ENCODE measurements at places on chromosomes 4 and X.

GRCh38 chrX:119427024-119427794 lies 28.1 kb downstream of the SLC25A43 start:
- no peak for DNase-seq

GRCh38 chr4:31283679-31284078 lies 563.5 kb downstream of the PCDH7 start:
- no peak for DNase-seq

- DNase-seq: no peak
Observed at GRCh38 chr4:51958199-51958968, 61.8 kb downstream of the LRRC66 start.

DNA sequence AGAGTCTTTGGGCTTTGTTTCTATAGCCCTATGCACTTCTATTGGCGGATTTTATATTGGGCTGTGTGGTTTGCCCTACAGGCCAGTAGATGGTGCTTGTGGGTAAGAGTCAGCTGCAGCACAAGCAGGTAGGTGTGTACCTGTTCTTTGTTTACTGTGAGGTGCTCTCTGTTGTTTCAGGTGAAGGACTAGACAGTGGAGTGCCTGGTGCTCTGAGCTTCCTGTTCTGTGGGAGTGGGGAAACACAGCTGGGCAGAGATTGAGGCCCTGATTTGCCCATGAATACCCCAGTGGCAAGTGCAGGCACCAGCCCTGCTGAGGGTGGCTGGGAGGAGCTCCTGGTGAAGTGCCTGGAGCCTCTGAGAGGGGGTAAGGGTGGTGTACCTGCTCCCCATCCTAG lies 26.3 kb upstream of the UCP1 start:
- DNase-seq: no peak

- no peak for DNase-seq
Observed at GRCh38 chr4:99574530-99575324, at the start of gene MTTP. TSS of gene MTTP (plus strand) at chr4:99574824. CDS start at chr4:99574910, 86 bp downstream.

DNA sequence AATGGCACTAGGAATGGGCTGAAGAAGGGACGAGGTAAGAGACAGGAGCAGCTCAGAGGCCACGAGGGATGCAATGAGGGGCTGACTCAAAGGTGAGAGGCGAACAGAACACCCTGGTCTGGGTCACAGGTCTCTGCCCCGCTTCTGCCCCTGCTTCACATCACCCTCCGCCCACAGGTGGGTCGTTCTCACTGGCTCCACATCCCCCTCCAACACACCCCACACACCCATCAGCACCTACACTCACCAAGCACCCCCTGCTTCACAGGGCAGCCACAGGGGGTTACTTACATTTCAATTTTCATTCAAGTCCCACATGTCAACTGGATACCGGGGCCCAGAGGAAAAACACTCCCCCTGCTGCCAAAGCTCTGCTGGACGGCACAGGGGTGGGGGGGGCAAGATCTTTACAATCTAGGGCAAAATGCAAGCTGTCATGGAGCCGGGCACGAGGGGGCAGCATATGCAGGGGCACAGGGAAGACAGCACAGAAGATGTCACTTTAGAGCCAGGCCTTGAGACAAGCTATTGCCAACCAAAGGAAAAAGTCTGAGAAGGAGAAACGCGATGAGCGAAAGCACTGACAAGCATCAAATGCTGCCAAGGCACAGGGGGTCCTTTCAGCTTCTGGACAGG lies 94.0 kb downstream of the AFAP1 start:
- no peak for DNase-seq

DNA sequence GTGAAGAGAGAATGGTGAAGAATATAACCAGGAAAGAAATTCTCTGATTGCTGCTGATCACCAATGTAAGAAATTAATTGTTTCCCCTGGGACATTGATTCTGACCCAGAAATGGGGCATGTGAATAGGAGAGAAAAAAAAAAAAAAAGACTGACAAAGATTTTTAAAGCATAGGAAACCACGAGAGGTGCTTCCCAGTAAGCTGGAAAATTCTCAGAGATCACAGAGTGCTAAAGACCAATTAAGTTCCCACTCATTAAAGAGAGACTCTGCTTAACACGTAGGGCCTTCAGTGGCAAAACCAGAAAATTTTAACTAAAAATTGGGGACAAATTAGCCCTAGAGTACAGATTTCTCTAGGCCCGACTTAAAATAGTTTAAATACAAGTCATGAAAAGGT lies 604.4 kb downstream of the ARAP2 start:
- no peak for DNase-seq

DNA sequence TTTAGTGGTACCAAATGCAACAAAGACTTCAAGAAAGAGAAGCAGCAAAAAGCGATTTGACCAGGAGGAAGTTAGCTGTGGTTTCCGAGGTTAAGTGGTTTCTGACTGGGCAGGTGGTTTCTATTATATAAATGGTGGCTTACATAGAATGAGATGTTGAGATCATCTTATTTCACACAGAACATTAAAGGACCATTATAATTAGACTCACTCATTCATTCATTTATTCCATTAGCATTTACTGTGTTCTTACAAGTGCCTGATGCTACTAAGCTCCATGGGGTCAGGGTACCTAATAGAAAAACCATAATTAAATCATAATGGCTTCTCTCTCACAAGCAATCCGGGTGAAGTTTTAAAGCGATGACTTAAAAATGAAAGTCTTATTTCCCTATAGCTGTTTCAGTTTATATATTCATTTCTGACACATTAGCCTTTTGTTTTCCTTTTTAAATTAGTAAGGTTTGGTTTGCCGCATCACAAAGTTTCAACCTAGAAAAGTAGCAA lies 10.6 kb downstream of the TSPAN6 start:
- DNase-seq: no peak

GRCh38 chr4:62208921-62209320 lies 1008.8 kb downstream of the ADGRL3 start:
- DNase-seq: no peak

DNA sequence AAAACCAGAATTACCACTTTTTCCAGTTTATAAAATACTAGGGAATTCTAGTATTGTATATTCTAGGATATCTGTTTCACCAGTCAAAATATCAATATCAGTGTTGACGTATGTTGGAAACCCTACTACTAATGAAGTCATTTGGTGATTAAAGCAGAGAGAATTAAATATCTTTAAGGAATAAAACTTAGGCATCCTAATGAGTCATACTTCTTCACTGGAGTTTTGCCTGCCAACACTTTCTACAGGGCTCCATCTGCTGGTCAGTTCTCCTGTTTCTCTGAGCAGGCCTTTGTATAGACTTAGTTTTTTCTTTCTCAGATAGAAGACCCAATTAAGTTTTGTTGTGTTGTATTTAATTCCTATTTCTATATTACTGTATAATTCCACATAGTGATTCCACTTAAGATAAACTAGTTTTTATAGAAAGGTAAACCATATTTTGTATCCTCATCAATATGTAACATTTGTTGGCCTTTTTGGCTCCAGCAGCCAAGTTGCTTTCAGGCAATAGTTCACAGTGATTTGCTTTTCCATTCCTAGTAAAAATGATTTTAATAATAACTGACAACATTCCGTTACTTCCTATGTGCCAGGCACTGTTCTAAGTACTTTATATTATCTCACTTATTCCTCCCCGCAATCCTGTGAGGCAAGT lies 3.5 kb downstream of the AP1AR start:
- DNase-seq: peak; percentile 72

GRCh38 chr4:95761871-95762270 lies 78.0 kb upstream of the PDHA2 start:
- no peak for DNase-seq

Measured in fibroblast of skin of left biceps (primary cell).